ENCODE measurements at places on chromosomes 6 and 20.

DNA sequence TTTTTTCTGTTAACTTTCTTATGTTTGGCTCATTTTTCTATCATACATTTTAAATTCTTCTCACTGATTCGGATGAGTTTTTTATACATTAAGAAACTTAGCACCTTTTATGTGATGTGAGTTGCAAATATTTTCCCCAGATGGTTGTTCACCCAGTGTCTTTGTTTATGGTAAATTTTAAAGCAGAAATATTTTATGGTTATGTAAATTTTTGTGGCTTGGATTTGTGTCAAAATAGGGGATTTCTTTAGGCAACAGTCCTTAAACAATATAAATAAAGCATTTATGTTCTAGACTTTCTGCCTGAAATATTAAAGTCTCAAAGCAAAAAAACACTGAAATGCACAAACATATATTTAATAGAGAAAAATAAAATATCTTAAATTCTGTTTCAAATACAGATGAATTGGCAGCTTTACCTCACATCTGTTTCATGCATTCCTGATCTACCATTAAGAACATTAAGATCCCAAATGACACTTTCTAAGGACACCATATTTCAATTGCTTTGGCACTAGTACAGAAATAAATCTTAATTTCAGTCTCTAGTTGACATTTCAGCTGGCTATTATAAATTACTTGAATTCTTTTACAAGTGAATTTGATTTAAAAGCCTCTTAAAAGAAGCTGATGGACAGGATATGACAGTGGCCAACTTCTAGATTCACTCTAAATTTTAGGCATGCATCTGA, 646.6 kb downstream of the HACE1 start:
- DNase-seq, result no peak

DNA sequence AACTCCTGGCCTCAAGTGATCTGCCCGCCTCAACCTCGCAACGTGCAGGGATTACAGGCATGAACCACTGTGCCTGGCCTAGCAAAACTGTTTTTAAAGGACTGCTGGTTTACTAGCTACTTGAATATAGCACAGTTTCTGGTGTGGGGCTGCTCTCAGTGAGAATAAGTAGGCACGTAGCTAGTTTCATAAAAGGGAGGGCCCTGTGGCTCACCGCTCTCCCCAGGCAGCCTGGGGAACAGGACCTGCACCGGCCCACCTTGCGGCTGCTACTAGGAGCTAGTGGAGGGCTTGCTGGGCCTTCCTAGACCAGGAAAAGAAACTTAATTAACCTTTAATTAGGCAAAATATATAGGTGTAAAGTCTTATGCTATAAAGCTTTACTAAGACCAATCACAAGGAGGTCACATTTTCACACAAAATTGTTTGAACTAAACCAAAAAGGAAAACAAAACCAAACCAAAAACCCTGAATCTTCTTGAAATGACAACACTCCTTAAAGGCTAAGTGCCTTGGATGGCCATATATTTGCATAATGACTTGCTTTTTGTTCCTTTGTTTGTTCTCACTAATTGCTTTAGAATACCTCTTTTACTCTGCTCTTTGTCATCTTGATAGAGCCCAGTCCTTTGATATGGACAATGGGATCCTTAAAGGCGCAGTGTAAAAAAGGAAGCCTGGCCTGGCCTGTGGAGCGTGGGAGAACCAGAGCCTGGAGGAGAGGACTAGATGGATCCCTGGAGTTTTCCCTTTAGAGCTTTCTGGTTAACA, 69.5 kb upstream of the SAMD5 start:
- no peak for DNase-seq

DNA sequence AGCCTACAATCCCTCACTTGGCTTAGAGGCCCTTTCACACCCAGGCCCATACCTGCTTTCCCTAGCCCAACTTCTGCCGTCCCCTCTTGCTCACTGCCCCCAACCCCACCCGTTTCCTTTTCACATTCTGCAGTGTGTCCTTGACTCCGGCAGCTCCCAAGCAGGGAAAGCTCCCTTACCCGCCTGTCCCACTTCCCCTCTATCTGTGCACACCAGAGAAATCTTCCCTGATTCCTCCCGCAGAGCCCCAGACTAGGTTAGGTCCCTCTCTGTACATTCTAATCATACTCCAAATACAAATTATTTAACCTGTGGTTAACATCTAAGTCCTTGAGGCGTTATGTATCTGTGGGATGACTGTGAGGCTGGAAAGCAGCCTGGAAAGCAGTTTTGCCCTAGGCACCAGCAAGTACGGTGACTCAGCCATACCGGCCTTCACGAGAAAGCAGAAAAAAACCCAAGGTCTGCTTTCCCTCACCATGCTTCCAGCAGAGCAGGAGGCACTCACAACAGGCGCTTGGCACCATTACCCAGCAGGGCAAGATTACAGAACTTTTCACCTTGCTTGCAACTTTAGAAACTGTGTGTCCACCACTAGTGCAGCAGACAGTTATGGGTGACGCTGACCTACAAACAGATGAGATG, 22.3 kb downstream of the ELOVL5 start:
- no peak for DNase-seq

DNA sequence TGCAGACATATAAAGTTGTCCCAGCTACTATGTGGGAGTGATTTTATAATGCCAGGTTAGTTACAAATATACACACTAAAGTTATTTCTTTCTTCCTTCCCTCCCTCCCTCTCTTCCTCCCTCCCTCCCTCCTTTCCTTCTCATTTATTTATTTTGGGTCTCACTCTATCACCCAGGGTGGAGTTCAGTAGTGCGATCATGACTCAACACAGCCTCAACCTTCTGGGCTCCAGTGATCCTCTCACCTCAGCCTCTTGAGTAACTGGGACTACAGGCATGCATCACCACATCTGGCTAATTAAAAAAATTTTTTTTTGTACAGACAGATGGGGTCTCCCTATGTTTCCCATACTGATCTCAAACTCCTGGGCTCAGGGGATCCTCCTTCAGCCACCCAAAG, 59.2 kb downstream of the PHF20 start:
- DNase-seq, result no peak

GRCh38 chr20:57473246-57474048, 51.5 kb downstream of the CTCFL start:
- DNase-seq, result no peak

- no peak for DNase-seq
Measured at GRCh38 chr20:50728981-50729874, 2.2 kb upstream of the PARD6B start.
